HS-5 (cell line): ENCODE measurements at places on chromosomes 11 and 22.

GRCh38 chr11:15837901-15838489, 518.4 kb downstream of the SOX6 start:
- DNase-seq = no peak

DNA sequence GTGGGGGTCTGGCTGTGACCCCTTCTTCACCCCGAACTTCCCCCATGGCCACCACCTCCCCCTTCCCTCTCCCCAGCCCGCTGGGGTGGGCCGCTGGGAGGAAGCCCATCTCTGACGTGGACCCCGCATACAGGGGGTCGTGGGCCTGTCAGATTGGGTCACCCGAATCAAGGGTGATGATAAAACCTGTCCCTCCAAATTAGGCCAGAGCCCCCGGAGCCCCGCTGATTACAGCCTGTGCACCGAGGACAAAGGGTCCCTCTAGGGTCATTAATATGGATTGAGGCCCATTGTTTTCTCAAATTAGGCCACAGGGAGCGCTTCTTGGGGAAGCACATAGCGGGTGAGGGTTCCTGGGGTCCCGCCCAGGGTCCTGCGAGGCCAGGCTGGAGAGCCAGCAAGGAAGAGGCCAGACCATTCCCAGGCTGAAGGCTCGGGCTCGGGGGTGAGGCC, 4.9 kb upstream of the LINC01488 start:
- DNase-seq = no peak

DNA sequence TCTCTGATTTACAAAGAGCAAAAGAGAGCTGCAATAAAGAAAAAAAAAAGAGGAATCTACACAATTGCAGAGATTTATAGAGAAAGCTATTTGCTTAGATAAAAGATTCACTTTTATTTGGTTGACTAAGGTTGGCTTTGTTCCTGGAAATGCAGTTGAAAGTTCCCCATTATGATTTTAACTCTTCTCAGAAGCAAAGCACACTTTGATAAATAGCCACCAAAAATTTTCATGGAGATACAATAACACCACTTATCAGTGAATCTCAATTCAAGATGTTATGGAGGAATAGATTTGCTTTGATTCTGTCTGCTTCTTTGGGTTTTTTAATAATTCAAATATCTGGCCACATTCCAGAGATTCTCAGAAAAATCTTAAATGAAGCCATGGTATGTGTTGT, 88.5 kb upstream of the ANO3 start:
- DNase-seq = no peak

DNA sequence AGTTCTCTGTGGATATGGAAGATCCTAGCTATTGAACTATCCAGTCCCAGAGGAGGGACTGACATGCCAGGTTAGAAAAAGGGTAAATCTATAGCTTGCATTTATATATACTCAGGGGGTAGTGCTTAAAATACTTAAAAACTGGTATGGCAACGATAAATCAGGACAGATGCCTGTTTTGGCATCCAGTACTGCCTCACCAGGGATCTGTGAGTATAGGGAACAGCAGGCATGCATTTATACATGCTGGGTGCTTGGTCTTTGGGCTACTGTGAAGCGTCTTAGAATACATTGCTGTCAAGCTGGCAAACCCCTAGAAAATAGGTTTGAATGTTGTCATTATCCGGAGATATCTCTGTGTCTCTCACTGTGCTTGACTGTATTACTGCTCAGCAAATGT, 94.2 kb upstream of the DRD2 start:
- DNase-seq = no peak

- no peak for DNase-seq
Measured at GRCh38 chr22:21920341-21921183, 32.1 kb downstream of the PPM1F start.

- no peak for DNase-seq
Measured at GRCh38 chr11:116287866-116288265, 484.9 kb downstream of the BUD13 start.

DNA sequence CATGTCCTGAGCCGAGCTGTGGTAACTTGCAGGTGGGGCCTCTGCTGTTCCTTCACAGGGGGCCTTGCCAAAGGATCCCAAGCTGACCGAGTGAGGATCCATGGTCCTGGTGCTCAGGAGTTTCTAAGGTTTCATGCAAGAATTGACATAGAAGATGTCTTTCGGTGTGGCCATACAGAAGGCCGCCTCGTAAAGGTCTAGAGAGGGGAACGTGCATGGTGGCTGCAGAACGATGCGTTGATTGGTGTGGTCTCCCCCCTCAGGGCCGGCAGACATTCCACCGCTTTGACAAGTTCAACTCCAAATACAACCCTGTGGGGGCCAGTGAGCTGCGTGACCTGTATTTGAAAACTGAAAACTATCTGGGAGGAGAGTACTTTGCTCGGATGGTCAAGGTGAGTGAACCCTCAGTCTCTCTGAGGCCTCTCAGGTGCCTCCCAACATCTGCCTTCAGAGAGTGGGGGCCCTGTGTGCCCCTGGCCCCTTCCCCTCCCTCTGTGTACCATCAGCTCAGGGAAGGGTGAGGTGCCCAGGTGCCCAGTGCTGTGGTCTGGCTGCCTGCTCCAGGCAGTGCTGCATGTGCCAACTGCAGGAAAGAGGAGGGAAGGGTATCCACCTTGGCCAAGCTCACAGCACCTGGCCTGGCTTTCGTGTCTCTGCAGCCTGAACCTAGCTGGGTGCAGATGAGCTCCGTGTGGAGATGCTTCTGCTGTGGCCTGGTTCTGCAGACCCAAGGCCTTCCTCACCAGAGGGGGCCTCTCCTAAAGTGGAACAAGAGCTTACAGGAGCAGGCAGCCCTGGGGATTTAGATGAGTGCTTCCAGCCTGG, 39.8 kb downstream of the AMPD3 start:
- no peak for DNase-seq
